ENCODE measurements at places on chromosomes 5 and 9. TPM values are rescaled to one million over a fixed set of nuclear protein-coding genes. Genes with fewer than 3 reads are reported as not detected.

CDH6 gene
- not detected for total RNA-seq

SPATA31A3 gene
- not detected for total RNA-seq

GAPT gene
- not detected for total RNA-seq

HAVCR2 gene
- total RNA-seq = 0.64 TPM

TTLL11 gene
- 1.9 TPM for total RNA-seq

SHOC1 gene
- total RNA-seq = not detected

CHSY3 gene
- total RNA-seq = 3.0 TPM

COL23A1 gene
- total RNA-seq = 0.13 TPM

SERINC5 gene
- 14.0 TPM for total RNA-seq

CORO2A gene
- total RNA-seq = 0.51 TPM

OMD gene
- not detected for total RNA-seq

GRM6 gene
- total RNA-seq = not detected

CAAP1 gene
- 10.9 TPM for total RNA-seq
